ENCODE measurements at places on chromosomes 7 and 10.

DNA sequence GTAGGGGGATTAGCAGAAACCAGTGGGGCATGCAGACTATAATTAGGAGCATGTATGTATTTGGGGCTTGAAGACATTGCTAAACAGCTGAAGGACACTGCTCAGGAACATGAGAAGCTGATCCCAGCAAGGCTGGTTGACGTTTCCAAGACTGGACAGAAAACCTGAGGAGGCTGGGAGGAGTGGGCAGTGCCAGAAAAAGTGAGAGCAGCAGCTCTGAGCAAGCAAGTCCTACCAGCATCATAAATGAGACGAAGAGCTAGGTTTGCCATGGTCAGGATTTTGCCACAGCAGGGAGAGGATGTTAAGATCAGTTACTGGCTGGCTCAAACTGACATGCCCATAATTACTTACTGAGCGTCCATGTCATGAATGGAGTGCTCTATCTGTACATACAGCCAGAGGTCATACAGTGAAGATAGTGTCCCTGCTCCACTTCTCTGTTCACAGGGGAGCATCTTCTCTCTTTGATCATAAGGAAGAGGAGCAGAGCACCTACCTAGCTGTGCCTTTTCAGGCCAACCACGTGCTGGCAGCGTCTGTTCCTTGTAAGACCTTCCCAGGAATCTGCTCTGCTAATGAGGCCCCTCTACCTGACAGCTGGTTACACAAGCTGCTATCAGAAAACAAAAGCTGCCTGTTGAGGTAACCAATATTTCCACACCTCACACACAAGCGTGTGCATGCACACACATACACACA lies 44.7 kb downstream of the PDE1C start:
- DNase-seq: no peak

- DNase-seq: no peak
Measured at GRCh38 chr10:44966816-44967509, 7.4 kb downstream of the RASSF4 start.

DNA sequence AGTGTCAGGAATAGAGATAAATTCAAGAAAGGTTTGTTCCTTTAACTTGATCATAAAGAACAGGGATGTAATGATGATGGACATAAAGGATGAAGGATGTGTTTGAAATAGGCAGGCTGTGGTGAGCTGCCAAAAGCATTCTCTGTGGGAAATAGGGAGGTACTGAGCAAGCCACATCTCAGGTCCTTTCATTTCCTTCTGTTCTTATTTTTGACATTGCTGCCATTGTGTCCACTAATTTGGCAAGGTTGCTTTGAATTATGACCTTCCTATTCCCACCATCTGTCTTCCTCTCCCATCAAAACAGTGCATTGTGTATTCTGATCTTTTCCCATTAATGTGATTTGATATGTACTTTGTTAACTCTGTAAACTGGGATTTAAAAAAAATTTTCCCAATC lies 9.4 kb downstream of the SCRN1 start:
- no peak for DNase-seq

GRCh38 chr7:28330384-28331070 lies 81.8 kb upstream of the CREB5 start:
- no peak for DNase-seq

- DNase-seq: no peak
Measured at GRCh38 chr7:129655811-129656210, 44.3 kb downstream of the NRF1 start.

DNA sequence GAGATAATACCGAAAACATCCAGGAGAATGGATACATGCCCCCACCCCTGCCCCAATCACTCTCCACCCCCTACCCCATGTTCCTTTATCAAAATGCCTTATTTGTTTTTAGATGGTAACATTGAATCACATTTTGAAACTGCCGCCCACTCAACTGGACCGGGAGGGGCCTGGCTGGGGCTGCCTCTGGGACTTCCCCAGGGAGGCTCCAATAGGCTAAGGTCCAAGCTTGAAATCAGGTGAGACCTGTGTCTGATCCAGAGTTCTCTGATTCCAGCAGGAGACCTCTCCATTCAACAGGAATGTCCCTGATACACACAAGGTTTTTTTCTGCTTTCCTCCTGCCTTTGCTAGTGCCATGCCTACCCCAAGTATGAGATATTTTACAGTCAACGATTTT lies 43.8 kb upstream of the ACSL5 start:
- no peak for DNase-seq

DNA sequence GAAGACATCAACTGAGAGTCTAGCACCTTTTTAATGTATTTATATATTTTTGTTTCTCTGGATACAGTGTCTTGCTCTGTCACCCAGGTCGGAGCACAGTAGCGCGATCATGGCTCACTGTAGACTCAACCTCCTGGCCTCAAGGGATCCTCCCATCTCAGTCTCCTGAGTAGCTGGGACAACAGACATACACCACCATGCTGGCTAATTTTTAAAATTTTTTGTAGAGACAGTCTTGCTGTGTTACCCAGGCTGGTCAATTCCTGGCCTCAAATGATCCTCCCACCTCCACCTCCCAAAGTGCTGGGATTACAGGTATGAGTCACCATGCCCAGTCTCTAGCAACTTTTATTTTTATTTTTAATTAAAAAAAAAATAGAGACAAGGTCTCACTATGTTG lies 51.4 kb upstream of the ANLN start:
- no peak for DNase-seq

DNA sequence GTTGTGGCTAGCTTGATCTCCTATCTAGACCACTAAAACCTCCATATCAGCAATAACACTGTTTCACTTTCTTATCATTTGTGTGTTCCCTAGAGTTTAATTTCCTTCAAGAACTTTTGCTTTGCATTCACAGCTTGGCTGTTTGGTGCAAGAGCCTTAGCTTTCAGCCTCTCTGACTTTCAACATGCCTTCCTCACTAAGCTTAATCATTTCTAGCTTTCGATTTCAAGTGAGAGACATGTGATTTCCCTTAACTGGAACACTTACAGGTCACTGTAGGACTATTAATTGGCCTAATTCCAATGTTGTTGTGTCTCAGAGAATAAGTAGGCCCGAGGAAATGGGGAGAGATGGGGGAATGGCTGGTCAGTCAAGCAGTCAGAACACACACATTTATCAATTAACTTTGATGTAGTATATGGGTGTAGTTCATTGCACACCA lies 10.6 kb upstream of the BPGM start:
- no peak for DNase-seq

DNA sequence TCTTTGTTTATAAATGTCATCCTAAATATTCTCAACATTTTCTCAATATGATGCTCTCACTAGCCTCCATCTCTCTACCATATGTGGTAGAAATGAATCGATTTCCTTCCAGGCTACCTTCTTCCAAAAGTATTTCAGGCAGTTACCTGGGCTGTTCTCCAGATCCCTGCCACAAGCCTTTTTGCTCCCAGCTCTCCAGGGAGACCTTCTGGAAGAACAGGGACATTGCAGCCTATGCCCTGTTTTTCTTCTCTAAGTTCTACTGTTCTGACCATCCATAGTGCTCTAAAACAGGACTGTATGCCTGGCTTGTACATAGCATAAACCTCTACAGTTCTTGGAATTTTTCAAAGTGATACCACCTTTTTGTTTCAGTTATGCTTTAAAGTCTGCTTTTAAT lies 552.8 kb downstream of the ANKRD7 start:
- no peak for DNase-seq

DNA sequence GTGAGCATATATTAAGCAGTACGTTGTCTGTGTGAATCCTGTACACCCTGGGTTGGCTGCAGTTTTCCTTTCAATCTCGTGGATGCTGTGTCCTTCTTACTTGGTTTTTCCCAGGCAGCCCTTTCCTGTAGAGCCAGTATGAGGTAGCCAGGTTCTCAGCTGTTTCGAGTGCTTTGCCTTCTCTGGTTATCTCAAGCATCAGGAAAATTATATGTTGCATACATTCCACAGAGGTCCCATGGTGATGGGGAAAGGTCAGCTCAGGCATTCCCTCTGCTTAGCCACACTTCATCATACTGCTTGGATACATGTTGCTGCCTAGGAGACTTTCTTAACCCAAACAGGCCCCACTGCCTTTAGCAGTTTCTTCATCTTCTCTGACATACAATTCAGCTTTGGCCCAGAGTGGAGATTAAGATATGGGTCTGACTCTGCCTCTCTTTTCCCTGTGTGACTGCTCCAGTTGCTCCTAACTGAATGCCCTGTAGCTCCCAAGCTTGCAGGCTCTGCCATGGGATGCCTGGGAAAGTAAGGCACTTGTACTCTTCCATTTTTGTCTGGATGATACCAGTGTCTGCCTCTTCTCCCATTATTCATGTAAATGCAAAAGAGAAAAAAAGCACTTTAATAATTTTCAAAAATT lies 11.3 kb downstream of the GNAI1 start:
- DNase-seq: no peak

- no peak for DNase-seq
Measured at GRCh38 chr7:5495581-5496375, 72.1 kb upstream of the TNRC18 start.

DNA sequence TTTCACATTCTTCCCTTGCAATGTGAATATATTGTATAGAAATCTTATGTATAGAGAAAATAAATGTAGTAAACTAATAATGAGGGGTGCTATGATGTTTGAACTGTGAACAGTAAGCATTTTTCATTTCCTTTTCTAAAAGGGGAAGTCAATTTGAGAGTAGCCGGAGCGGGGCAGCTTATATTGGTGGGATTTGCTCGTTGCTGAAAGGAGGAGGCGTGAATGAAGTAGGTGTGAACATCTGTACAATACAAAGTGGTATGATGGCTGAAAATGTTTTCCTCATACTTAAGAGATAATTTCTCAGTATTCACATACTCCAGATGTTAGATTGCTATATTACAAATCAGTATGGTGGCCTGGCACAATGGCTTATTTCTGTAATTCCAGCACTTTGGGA lies 87.1 kb downstream of the SRI start:
- DNase-seq: no peak

DNA sequence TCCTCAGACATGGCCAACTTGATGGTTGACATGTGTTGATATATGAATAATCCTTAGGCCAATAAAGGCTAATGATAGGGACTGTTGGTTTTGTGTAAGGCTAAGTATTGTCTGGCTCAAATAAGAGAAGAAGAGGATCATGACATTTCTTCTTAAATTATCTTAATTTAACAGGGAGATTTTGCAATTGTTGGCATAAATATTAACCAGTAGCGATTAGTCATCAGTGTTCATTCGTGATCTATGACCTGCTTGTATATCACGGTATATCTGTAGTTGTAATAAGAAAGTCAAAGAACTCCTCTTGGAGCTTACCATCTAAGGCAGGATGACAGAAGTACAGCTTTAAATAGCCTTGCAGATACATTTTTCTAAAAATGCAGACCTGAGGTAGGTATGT lies 196.4 kb downstream of the CREB5 start:
- no peak for DNase-seq

DNA sequence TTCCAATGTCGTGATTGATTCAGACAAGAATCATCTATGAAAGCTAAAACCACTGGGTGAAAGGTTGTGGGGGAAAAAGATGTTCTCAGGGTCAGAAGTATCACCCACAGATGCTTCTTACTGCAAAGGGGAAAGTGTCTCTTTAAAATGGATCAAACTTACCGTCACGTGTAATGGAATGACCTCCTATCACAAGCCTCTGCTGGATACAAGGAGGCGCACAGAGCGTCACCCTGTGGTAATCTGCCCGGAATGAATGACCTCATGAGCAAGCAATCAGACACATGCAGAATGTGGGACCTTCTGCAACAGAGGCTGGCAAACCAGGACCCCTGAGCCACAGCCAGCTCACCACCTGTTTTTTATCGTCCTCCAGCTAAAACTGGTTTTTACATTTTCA lies 33.0 kb downstream of the WIPF3 start:
- DNase-seq: no peak

DNA sequence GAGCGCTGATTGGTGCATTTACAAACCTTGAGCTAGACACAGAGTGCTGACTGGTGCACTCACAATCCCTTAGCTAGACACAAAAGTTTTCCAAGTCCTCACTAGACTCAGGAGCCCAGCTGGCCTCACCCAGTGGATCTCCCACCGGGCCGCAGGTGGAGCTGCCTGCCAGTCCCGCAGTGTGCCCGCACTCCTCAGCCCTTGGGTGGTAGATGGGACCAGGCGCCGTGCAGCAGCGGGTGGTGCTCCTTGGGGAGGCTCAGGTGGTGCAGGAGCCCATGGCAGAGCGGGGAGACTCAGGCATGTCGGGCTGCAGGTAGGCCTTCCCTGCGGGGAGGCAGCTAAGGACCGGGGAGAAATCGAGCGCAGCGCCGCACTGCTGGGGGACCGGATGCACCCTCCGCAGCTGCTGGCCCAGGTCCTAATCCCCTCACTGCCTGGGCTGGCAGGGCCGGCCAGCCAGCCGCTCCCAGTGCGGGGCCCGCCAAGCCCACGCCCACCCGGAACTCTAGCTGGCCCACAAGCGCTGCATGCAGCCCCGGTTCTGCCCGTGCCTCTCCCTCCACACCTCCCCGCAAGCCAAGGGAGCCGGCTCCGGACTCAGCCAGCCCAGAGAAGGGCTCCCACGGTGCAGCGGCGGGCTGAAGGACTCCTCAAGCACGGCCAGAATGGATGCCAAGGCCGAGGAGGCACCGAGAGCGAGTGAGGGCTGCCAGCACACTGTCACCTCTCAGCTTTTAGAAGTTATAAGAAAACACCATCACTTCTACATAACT lies 128.9 kb downstream of the ZNF438 start:
- no peak for DNase-seq

DNA sequence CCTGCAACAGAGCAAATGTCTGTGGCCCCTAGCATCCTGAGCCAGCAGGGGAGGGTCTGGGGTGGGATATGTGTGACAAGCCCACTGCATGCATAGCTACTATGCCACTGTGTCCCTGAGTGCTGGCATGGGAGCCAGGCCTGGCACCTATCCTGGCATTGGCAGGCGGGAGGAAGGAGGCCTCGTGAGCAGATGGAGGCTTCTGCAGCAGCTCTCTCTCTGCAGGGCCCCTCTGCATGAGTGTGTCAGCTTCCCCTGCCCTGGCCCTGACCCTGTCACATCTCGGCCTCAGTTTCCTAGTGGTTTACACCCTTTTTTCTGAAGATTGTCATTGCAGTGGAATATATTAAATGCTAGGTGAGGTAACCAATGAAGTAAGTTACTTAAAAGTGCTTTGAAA lies 13.1 kb upstream of the IMPDH1 start:
- DNase-seq: no peak

GRCh38 chr7:144133307-144133706 lies 10.3 kb downstream of the OR2A14 start:
- DNase-seq: no peak

- no peak for DNase-seq
Measured at GRCh38 chr7:141042222-141043193, 27.8 kb upstream of the MRPS33 start.

GRCh38 chr10:117327262-117327661 lies 48.0 kb downstream of the PDZD8 start:
- DNase-seq: no peak

GRCh38 chr10:1278306-1278705 lies 222.1 kb downstream of the WDR37 start:
- no peak for DNase-seq

GRCh38 chr10:113961182-113962031 lies 82.3 kb upstream of the ADRB1 start:
- no peak for DNase-seq

GRCh38 chr7:83908526-83908925 lies 259.6 kb upstream of the SEMA3E start:
- no peak for DNase-seq
